ENCODE measurements at places on chromosomes 1 and 21.

DNA sequence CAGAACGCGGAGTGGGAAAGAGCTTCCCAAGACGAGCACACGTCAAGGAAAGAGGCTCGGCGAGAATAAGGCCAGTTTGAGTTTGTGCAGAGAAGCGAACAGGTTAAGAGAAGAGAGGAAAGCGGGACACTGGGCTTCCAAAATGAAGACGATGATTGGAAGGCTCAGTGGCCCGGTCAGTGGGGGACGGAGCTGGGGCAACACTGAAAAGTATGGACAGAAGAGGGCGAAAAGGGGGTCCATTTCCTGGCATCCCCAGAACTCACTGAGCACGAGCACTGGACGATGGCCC is 258 bp downstream of the CCT3 start:
- DNase-seq = peak; percentile 23

DNA sequence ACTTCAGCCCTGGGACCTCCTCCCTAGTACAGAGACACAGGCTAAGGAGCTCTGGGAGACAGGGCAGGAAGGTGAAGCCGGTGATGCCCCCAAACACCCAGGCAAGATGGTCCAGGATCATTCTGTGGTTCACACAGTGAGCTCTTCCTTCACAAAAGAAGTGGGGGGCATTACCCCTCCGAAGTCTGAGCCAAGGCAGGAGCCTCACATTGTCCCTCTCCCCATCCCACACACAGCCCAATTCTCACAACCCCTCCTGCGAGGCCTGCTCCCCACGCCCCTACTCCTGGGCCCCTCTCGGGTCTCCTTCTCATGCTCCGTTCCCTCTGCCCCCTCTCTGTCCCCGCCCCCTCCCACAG is 10.7 kb downstream of the MEF2D start:
- no peak for DNase-seq

DNA sequence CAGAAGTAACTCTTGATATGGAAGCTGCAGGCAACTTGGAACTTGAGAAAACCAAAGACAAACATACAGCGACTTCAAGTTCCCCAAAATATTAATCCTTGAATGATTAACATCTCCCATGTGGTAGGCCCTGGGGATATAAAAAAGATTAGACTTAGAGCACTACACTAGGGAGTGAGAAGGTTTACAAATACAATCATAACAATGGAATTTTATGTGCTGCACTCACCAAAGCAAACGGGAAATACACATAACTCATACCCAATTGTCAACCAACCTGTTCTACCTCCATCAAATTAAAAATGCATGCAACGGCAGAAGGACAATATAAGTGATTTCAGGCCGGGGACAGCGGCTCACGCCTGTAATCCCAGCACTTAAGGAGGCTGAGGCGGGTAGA is 3.7 kb downstream of the SMYD3 start:
- DNase-seq = no peak

- DNase-seq = no peak
These were observed 22.2 kb downstream of the NIPAL3 start for GRCh38 chr1:24437631-24438396.

DNA sequence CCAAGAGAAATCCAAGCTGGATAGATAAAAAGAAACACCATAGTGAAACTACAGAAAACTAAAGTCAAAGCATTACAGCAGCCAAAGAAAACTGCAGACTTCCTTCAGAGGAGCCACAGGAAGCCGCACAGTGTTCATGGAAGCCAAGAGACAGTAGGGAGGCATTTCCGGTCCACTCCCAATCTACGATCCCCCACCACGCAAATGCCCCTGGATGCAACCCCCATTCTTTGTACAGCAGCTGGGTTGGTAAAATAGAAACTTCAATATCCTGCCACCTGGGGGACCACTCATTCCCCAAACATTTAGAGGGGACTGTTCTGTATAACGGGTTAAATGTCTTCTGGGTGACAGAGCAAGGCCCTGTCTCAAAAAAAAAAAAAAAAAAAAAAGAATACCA is 43.9 kb upstream of the TSPEAR start:
- no peak for DNase-seq

DNA sequence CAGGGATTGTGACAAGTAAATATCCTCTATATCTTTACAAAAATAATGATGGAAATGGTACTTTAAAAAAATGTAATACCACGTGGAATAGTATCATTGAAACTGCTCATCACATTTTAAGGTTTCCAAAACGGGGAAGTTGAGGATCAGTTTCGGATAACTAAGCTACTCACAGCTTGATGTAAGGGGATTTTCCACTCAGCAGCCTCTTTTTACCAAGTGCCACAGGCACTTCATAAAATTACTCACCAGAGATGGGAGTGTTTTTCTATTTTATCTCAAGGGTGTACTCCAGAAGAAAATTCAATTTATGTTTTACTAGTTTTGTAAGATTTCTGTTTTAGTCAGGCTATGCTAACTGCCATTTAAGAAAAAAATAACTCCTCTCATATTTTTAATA is 91.7 kb downstream of the TPR start:
- no peak for DNase-seq

GRCh38 chr1:223775054-223775453 is 62.7 kb downstream of the CAPN2 start:
- no peak for DNase-seq

- no peak for DNase-seq
These were observed 26.3 kb upstream of the PIGC start for GRCh38 chr1:172470149-172470548.

- DNase-seq = no peak
These were observed 71.4 kb downstream of the AGPAT3 start for GRCh38 chr21:43936247-43936967.

- no peak for DNase-seq
These were observed 25.5 kb downstream of the VANGL2 start for GRCh38 chr1:160425847-160426246.

DNA sequence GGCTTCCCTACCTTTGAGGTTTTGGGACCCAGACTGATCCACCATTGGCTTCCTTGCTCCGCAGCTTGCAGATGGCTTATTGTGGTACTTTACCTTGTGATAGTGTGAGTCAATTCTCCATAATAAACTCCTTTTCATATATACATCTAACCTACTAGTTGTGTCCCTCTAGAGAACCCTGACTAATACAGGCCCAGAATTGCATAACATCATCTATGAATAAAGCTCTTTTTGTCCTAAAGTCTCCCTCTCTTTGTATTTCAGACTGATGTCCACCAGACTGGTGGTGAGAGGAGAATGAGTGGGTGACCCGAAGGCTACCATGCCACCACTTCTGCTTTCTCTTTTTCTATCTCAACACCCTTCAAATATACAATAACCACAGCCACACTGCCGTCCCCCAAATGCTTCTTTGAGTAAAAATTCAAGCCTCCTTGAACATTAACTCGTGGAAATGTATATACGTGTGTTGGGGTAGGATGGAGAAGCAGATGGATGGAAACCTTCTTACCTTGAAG is 265.7 kb downstream of the PTBP2 start:
- no peak for DNase-seq

DNA sequence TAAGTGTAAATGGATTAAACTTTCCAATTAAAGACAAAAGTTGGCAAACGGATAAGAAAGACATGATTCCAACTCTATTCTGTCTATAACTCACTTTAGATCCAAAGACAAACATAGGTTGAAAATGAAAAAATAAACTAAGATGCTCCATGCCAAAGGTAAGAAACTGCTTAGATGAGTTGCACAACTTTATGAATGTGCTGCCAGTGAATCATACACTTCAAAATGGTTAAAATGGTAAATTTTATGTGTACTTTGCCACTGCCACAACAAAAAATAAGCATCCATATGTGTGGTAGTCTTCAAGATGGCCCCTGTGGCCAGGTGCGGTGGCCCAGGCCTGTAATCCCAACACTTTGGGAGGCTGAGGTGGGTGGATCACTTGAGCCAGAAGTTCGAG is 45.0 kb downstream of the NSL1 start:
- DNase-seq = no peak

DNA sequence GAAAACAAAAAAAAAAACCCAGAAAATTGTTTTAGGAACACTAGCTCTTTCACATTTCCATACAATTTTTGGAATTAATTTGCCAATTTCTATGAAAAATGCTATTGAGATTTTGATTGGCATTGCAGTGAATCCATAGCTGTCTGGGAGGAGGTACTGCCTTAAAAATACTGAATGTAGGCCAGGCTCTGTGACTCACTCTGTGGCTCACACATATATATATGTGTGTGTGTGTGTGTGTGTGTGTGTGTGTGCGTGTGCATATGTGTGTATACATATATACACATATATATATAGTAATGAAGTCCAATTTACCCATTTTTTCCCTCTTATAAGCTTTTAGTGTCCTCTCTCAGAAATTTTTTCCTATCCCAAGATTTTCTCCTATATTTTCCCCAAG is 214.2 kb upstream of the DMRTA2 start:
- no peak for DNase-seq

DNA sequence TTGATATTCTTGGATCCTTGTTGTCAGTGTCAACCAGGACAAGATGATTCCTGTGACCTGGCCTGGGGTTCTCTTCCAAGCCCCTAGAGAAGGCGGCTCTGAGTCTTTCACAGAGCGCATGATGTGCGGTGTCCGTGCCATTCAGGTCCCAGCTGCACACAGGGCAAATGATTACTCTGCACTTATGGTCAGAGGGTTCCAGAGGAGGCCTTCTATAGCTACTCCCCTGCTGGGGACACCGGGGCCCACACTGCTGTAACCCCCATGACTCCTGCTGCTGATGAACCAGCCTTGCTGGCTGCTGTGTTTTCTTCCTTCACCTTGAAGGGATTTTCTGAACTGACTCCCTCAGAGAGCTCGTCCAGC is 1.5 kb downstream of the PTGFRN start:
- DNase-seq = no peak

All from activated CD4-positive, alpha-beta T cell treated with anti-CD3 and anti-CD28 coated beads, Interleukin-2, amount 50 U/mL, for 4 hours (primary cell).